ENCODE measurements at places on chromosomes 11 and 22.

GRCh38 chr11:131910523-131911387 is 540.3 kb downstream of the NTM start:
- no peak for DNase-seq

DNA sequence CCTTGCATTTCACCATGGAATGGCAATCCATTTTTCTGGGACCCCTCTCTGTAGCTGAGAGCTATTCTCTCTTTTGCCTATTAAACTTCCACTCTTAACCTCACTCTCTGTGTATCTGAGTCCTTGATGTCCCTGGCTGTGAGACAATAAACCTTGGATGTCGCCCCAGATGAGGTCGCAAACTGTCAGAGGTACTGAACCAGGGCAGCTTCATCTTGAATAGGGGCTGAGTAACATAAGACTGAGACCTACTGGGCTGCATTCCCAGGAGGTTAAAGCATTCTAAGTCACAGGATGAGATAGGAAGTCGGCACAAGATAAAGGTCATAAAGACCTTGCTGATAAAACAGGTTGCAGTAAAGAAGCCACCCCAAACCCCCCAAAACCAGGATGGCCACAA is 68.0 kb downstream of the RSF1 start:
- DNase-seq, result no peak

GRCh38 chr11:2691991-2692875 is 7.6 kb downstream of the KCNQ1OT1 start:
- no peak for DNase-seq

- no peak for DNase-seq
Observed at GRCh38 chr11:12234221-12234620, 123.8 kb downstream of the MICAL2 start.

DNA sequence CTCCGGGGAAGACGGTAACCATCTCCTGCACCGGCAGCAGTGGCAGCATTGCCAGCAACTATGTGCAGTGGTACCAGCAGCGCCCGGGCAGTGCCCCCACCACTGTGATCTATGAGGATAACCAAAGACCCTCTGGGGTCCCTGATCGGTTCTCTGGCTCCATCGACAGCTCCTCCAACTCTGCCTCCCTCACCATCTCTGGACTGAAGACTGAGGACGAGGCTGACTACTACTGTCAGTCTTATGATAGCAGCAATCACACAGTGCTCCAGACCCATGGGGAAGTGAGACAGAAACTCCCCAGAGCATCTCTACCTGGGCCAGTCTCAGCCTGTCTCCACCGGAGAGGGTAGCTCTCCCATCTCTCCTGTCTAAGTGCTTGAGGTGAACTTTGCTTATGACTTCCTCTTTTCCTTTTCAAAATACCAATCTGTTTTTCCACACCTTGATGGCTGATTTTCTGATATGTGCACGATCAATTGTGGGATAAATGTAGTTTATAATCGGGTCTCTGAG is 48.5 kb upstream of the VPREB1 start:
- peak; percentile 71 for DNase-seq

DNA sequence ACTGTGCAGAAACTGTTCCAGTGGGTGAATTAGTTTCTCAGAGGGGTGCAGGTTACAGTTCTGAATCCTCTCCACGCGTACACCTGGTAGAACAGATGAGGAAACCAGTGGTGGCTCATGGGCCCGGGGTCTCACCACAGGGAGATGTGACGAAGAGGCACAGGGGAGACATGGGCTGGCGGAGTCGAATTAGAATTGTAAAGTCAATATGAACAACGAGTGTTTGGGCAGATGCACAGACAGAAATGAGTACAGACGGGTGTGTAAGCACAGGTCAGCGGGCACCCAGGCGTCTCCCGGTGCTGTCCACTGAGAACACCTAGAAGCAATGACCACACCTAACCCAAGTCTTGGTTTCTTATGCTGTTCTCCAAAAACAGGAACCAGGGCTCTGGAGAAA is 41.8 kb downstream of the GNB1L start:
- no peak for DNase-seq
